ENCODE measurements at places on chromosomes 7 and 10. TPM values are rescaled to one million over a fixed set of nuclear protein-coding genes. Genes with fewer than 3 reads are reported as not detected.

- DNase-seq, result no peak
Observed at GRCh38 chr10:19461588-19461987, 354.6 kb upstream of the PLXDC2 start.

The FXYD4 gene
- polyA plus RNA-seq, result not detected

The DNAJC12 gene
- polyA plus RNA-seq, result not detected

GRCh38 chr7:132656846-132657776 lies 80.8 kb upstream of the PLXNA4 start:
- DNase-seq, result no peak

The NPFFR1 gene
- not detected for polyA plus RNA-seq

- peak; percentile 13 for DNase-seq
Observed at GRCh38 chr10:70838270-70838805, 22.6 kb downstream of the SGPL1 start.

DNA sequence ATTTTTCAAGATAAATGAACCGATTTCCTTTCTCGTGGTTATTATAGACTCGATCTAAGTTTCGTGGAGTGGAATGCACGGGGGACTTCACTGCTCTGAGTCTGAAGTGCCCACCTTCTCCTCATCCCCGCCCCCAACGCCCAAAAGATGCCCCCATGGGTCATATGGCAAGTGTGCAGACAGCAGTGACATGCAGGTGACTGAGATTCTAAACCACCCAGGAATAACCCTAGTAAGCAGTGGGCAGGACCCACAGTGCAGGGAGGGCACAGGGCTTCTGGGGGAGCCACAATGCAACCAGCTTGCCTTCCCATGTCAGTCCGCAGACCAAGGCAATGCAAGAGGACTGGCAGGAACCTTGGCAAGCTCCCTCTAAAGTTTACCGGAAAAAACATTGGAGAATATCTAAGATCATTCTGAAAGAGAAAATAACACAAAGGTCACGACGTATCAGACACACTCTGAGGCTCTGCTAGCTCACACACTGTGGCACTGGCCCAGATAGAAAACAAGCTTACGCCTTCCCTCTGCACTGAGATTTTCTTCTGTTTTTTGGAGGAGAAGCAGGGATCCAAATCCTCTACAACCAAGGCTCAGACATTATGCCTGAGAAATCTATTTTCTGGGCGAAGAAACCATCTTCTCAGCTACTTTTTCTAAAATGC lies 239.6 kb downstream of the MAD1L1 start:
- DNase-seq, result no peak

DNA sequence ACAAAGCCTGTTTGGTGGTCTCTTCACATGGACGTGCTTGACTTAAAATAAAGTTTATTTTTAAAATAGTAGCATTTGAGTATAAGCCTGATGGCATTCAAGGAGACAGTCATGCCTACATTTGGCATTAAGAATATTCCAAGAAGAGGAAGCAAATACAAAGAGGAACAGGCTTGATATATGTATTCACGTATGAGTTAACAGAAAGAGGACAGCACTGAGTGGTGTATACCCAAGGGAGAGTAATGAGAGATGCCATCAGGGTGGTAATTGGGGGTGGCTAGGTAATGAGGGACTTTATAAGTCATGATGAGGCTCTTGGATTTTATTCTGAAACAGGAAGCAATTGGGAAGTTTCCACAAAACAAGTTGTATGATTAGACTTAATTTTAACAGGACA lies 363.3 kb downstream of the SEMA3D start:
- DNase-seq, result no peak

- DNase-seq, result no peak
Observed at GRCh38 chr7:98295467-98296192, 14.1 kb downstream of the BRI3 start.

- no peak for DNase-seq
Observed at GRCh38 chr7:106617860-106618259, 43.1 kb downstream of the CCDC71L start.

The CPA2 gene
- polyA plus RNA-seq, result not detected

- DNase-seq, result no peak
Observed at GRCh38 chr7:27825891-27826290, 85.9 kb downstream of the TAX1BP1 start.

DNA sequence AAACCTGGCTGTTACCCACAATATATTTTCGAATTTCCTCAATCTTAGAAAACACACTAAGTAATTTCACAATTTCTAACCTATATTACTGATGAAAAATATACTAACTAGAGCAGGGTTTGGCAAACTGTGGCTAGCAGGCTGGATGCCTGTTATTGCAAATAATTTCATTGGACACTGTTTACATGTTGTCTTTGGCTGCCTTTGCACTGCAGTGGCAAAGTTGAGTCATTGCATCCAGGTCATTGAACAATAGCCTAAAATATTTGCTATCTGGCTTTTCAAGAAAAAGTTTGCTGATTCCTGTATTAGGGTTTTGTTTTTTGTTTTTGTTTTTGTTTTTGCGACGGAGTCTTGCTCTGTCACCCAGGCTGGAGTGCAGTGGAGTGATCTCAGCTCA lies 47.2 kb downstream of the KIF11 start:
- DNase-seq, result no peak

The NPTX2 gene
- polyA plus RNA-seq, result not detected

GRCh38 chr7:111765751-111766643 lies 203.7 kb upstream of the IMMP2L start:
- DNase-seq, result no peak

DNA sequence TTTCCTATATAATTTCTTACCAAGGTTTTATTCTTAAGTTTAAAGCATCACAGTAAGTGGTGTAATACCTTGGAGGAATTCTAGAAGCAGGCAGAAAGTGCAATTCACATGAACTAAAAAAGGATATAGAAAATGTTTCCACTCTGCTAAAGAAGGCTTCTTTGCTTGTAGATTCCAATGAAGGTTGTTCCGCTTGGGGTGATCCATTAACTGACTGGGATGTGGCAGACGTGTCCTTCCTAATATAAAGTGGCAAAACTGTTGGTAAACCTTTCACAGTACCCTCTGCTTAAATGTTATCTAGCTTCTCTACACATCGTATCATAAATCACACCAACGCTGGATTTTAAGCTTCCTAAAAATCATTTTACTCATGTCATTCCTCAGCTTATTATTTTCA lies 2.3 kb downstream of the ZC3HC1 start:
- no peak for DNase-seq

The SKAP2 gene
- polyA plus RNA-seq, result 19.2 TPM

- DNase-seq, result no peak
Observed at GRCh38 chr7:47268851-47269836, 312.8 kb downstream of the TNS3 start.

DNA sequence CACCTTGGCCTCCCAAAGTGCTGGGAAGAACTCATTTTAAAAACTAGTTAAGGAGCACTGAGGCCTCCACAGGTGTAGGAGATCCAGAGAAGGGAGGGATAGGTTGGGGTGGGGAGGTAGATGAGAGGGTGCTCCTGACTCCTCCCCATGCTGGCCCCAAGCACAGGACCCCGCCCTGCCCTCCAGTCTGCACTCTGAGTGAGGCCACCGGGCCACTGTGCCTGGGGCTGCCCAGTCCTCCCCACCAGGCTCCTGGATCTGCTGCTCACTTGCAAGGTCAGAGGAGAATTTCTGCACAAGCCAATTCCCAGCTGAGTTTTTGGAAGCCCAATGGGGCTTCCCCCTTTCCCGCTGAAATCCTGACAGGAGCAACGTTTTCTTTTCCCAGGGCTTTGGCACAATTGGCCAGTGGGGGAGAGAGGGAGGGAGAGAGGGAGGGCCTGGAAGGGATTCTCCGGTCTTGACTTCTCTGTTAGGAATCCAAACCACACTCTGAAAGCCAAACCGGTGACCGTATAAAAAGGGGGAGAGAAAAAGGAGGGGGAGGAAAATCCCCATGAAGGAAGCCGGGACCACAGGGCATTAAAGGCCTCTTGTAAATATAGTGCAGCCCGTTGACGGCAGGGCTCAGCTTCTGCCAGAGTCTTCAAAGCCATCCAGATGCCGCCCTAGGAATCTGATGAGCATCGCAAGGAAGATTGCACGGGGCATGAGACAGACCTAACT lies 116.2 kb downstream of the SH3PXD2A start:
- DNase-seq, result no peak

DNA sequence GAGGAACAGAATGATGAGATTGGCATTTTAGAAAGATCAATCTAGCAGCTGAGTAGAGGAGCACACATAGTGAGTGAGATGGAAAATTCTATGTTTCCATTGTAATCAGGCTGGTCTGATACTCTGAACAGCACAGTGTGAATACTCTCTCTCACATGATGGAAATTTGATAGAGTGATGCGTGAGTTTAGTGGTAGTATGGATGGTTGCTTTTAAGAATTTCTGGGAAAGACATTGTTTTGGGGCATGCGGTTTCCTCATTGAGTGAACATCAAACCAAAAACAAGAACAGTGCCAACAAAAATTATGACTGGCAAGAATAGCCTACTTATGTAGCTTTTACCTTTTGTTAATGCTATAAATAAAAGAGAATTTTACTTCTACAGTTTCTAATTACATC lies 183.2 kb downstream of the PDE1C start:
- DNase-seq, result no peak

Data from CD14-positive monocyte (primary cell).